ENCODE measurements at places on chromosomes 6 and 20.

DNA sequence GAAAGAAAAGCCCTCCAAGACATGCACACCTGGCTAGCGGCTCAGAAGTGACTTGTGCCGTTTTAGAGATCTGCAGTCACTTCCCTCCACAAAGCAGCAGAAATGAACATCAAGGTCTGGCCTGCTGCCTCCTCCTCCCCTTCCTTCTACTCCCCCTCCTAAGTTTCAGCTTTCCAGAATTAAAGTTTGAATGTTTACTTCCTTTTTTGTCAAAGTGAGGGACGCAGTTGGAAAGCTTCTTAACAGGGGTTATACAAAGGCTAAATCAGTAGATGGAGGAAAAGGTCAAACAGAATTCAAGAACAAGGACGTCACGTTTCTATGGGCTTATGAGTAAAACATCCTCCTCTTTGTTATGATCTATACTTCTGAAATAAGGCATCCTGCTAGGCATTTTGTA lies 227.7 kb downstream of the SLC35F1 start:
- DNase-seq, result no peak

DNA sequence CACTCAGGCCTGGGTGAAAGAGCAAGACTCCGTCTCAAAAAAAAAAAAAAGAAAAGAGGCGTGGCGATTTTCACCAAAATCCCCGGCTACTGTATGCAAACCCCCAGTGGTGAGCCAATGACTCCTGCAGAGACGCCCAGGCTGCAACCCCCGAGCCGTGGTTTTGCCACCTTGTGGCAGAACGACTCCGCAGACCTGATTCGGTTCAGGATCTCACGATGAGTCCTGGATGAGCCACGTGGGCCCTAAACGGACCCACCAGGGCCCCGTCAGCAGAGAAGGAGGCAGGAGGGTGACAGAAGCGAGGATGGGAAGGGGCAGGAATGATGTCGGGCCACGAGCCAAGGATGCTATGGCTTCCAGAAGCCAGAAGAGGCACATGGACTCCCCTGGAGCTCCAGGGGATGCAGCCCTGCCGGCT lies 42.5 kb downstream of the SLC2A4RG start:
- peak; percentile 67 for DNase-seq

DNA sequence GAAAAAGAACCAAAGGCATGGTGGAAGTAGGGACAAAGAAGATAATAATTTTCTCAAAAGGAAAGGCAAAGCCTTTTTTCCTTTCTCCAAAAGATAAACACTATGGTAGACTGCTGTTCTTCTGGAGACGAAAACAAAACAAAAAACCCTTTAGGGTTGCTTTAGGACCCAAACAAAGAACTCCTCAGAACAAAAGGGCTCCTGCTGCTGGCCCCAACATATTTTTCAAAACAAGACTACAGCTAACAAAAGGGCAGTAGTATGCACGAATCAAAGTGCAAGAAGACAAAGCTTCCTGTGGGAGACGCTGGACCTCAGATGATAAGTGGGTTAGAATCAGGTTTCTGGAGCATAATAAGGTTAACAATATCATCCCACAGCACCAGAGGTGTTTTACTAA lies 15.8 kb downstream of the NCOA5 start:
- DNase-seq, result no peak

GRCh38 chr6:15477746-15478145 lies 185.1 kb downstream of the DTNBP1 start:
- DNase-seq, result no peak

DNA sequence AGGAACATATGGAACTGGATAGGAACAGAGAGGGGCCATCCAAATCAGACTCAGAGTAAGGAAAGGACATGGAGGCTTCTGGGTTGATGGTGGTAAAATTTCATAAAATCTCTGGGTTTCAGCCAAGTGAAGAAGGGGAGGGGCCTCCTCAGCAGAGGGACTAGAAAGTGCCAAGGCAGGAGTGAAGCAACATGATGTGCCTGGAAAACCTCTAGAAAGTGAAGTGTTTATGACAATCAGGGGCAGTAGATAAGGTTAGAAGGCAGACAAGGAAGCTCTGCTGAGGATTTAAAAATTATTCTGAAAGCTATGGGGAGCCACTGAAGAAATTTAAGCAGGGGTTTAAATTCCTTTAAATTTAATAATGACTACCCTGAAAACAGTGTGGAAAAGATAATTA lies 126.0 kb upstream of the TENT5A start:
- no peak for DNase-seq

- no peak for DNase-seq
These were observed 172.8 kb downstream of the TINAG start for GRCh38 chr6:54481091-54481490.

DNA sequence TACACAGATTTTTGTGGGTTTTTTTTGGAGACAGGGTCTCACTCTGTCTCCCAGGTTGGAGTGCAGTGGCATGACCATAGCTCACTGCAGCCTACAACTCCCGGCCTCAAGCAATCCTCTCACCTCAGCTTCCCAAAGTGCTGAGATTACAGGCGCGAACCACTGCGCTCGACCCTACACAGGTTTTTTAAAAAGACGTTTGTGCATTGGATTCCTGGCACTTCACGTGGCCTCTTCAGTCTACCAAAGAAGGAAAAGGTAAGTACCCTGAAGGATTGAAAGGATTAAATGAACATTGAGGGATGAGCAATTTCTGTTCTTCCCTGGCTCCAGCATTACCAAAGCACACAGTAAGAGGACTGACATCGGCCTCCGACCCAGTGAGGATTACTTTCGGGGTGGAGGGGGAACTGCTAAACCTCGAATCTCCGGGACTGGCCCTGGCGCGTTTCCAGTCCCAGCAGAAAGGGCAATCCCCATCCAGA lies 556 bp upstream of the YWHAB start:
- DNase-seq, result no peak

DNA sequence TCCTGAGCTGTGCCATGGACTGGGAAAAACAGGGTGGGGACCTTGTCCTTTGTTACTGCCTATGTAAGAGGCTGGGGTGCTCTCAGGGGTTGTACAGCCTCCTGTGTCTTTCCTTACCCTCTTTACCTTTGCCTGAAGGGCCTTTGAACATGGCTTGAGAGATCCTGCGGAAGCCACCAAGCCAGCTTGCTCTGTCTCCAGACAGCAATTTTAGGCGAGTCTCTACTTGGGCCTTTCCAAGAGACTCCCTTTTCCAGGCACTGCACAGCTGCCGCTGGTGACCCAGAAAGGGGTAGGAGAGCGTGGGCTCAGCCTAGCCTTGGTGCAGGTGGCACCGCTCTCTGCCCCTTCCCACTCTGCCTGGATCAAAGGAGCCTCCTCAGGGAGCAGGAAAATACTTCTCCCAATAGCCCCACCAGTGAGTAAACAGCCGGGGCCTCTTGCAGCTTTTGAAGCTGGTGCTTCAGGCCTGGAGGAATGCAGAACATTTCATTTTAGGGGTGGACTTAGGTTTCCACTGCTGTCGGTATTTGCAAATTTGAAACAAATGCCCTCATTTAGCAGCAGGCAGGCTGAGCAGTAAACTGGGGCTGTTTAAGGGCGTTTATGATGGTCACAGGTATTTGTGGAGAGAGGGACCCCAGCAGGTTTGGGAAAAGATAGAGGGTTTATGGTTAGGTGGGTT lies 13.9 kb downstream of the PTK7 start:
- no peak for DNase-seq

DNA sequence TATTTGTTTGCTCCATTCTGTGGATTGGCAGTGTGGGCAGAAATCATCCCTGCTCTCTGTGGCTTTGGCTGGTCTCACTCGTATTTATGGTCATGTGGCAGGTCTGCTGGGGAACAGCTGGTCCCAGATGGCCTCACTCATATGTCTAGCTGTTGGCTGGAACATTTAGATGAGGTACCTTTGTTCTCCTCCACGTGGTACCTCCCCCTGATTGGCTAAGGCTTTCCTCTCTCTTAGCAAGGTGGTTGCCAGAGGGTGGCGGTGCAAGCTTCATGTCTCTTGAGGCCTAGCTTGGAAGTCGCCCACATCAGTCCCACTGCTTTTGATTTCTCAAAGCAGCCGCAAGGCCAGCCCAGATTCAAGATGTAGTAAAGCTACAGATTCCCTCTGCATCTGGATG lies 348.5 kb upstream of the BTBD3 start:
- no peak for DNase-seq

DNA sequence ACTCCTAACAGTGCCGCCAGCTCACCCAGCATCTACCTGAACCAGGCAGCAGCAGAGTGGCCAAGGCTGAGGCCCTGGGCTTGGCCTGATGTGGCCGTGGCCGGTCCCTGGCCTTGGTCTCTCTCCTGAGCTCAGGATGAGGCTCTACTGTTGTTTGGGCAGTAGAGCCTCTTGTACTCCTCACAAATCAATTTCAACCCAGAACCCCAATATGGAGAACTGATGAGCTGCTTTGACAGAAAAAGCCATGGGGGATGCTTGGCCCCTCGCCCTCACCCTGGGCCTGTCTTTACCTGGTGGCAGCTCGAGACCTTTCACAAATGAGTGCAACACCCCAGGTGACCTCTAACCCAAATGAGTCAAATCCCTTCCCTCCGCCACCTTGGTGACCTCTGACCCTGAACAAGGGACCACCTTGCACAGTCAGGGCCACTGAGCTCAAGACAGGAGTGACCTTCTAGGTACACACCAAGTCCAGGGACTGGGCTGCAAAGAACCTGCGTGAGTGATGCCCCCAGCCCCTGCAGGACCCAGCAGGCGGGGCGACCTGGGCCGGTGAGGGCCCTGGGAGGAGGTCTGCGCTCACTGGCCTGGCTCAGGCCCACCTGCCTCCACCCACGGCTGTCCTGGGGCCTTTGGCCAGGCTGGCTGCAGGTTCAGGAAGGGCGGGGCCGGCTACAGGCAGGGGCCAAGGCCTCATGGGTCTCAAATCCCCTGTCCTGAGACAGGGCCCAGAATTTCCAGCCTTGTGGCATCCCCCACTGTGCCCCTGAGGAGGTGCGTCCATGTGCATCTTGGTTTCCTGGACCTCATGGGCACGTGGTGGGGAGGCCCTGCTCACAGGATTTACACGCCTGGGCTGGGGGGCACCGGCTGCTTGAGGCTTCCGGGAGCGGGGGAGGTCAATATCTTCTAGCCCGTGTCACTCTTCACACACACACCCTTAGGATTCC lies 30.2 kb downstream of the PSMG4 start:
- no peak for DNase-seq

DNA sequence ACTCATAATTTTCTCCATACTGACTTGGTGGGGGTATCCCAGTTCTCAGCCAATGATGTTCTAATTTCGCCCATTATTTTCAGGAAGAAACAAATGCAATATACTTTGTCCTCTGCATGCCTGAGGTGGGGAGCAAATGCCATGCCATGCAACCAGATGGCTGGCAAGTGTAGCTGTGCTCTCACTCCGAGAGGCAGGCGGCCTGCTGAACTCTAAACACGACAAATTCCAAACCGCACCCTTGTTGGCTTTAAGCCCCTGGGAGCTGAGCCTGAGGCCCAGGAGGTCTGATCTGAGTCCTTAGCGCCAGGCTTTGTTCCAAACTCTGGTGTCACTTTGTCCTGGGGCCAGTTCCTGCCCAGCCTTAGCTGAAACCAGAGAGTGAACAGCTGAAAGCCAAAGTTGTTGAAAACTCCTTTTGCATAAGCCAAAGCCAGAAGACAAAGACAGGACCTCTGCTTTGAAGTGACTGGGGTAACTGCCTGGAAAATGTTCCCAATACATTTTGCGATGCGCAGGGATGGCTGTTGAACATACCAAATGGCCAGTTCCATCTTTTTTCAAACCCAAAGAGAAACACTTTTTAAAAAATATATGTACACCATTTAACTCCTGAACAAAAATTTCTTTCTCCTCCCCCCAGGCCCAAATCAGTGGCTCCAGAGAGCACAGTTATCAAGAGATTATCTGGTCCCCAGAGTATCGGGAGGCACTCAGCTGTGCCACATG lies 46.2 kb downstream of the TTI1 start:
- DNase-seq, result no peak

DNA sequence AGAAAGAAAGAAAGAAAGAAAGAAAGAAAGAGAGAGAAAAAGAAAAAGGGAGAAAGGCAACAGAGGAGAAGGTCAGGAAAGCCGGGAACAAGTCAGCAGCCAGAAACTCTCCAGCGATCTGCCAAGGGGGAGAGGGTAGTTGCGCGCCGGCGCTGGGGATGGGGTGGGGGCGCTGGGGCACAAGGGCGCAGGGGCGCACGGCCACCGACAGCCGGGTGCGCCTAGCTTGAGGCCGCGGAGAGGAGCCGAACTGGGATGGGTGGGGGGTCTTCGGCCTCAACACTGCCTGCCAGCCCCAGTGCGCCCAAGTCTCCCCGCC lies 533 bp upstream of the RSPO3 start:
- DNase-seq, result no peak

DNA sequence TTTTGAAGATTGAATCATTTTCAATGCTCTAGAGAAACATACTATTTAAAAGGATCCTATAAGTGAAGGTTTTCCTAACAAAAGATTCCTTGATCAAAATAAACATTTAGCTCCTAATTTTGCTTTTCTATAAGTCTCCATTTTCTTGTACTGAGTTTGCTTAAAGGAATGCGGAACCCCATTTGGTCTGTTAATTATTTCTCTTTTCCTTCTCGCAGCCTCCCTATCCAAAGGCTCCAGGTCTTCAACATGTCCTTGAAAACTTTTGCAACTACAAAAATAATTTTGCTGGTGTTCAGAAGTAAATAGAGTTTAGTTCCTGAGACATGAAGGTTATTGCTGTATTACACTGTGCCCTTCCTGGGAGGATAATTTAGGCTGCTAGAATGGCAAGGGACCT lies 8.3 kb upstream of the NPEPL1 start:
- no peak for DNase-seq

GRCh38 chr6:45327956-45328522 lies at the start of gene RUNX2:
TSS of gene RUNX2 (plus strand) at chr6:45328330. CDS start at chr6:45328727, 397 bp downstream.
- peak; percentile 43 for DNase-seq

- no peak for DNase-seq
These were observed 11.9 kb upstream of the NPBWR2 start for GRCh38 chr20:64119301-64119680.

GRCh38 chr6:118715376-118715775 lies 64.0 kb upstream of the CEP85L start:
- DNase-seq, result no peak

DNA sequence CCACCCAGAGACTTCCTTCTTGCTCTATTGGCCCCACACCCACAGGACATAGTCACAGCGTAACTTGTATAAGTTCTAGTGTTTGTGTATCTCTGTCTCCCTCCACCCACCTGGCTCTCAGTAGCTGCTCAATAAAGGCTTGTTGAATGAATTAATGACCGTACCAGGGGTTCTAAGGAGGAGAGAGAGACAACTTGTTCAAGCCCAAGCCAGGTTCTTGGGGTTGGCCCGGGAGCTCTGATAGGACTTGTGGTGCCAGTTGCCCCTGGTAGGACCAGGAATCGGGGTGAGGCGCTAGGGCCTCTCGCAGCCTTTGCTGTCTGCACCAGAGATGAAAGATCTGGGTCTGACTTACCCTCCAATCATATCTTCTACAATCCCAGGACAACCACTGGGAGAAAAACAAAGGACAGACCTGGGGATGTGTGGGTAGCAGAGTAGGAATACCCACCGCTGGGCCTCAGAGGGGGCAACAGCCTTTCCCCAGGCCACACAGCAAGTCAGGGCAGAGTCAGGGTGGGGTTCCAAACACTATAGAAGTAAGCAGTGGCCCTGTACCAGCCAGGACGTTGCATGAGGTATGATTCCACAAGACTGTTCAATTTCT lies 5.3 kb upstream of the TGM2 start:
- no peak for DNase-seq

GRCh38 chr6:41790045-41790444 lies 2.6 kb downstream of the TOMM6 start:
- no peak for DNase-seq

- no peak for DNase-seq
These were observed 22.6 kb upstream of the CHMP4B start for GRCh38 chr20:33788351-33789049.
